Esophagus muscularis mucosa (tissue), 4 donors: ENCODE measurements at places on chromosomes 4 and X. TPM values are rescaled to one million over a fixed set of nuclear protein-coding genes. Genes with fewer than 3 reads are reported as not detected.

CLDN34 gene
- total RNA-seq = 0.66 TPM

PCDH7 gene
- 221 TPM for total RNA-seq

RHOXF2B gene
- total RNA-seq = not detected

CT45A5 gene
- total RNA-seq = not detected

GRCh38 chr4:121721700-121722099 lies 24.9 kb upstream of the ANXA5 start:
- no peak overlapping the region for H3K27ac ChIP-seq
- H3K4me1 ChIP-seq = no peaks in the 10 kb centered on the region
- no peaks in the 10 kb centered on the region for H3K36me3 ChIP-seq
- H3K27me3 ChIP-seq = no peaks in the 10 kb centered on the region
- H3K4me3 ChIP-seq = no peak overlapping the region

- H3K27ac ChIP-seq = no peak overlapping the region
- no peaks in the 10 kb centered on the region for H3K36me3 ChIP-seq
- no peak overlapping the region for H3K4me3 ChIP-seq
- no peak for DNase-seq
- no peaks in the 10 kb centered on the region for H3K27me3 ChIP-seq
- H3K4me1 ChIP-seq = no peaks in the 10 kb centered on the region
These were observed 498.0 kb upstream of the BOD1L1 start for GRCh38 chr4:14125375-14126129.

DNA sequence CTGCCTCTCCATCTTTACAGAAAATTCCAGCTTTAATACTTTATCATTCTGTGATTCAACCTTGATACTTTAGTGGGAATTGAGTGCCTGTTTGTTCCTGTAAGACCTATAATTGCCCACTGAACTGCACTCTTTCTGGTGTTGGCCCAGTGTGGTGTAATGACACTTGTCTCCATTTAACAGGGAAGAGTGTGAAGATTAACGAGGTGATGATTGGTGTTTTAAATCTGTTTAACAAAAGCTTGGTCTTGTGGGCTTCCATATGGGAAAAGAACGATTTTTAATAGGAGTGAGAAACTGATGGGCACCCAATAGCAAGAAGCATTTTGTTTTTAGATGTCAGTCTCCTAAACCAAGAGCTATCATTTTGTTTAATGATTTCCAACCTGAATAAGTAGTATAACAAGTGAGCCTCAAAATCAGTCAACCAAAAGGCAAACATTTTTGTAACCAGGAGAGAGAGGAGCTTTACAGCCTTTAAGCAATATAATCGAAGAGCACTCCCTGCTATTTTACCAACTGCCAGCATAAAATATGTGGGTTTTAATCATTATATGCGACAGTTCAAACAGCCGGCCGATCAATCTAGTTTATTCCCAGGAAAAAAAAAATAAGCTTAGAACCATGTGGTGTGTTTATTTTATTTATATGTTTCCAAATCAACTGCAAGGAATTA lies 50.2 kb downstream of the SUPT20HL1 start:
- no peak overlapping the region for H3K27ac ChIP-seq
- no peaks in the 10 kb centered on the region for H3K36me3 ChIP-seq
- DNase-seq = no peak
- no peaks in the 10 kb centered on the region for H3K27me3 ChIP-seq

- no peak overlapping the region for H3K27ac ChIP-seq
- H3K27me3 ChIP-seq = no peaks in the 10 kb centered on the region
- DNase-seq = no peak
- no peaks in the 10 kb centered on the region for H3K36me3 ChIP-seq
- no peaks in the 10 kb centered on the region for H3K4me1 ChIP-seq
These were observed 20.5 kb downstream of the MND1 start for GRCh38 chr4:153365003-153365402.

- no peak overlapping the region for H3K27ac ChIP-seq
- DNase-seq = no peak
- H3K4me1 ChIP-seq = no peaks in the 10 kb centered on the region
- no peak overlapping the region for H3K4me3 ChIP-seq
- no peaks in the 10 kb centered on the region for H3K36me3 ChIP-seq
These were observed 19.7 kb upstream of the PRPS2 start for GRCh38 chrX:12771445-12772069.

- H3K4me1 ChIP-seq = no peaks in the 10 kb centered on the region
- no peak overlapping the region for H3K27ac ChIP-seq
- no peaks in the 10 kb centered on the region for H3K36me3 ChIP-seq
- no peaks in the 10 kb centered on the region for H3K27me3 ChIP-seq
- no peak for DNase-seq
These were observed 993.6 kb downstream of the ADGRL3 start for GRCh38 chr4:62193761-62194160.

GRCh38 chrX:2654436-2655340 lies 36.4 kb upstream of the CD99 start:
- H3K27me3 ChIP-seq = no peaks in the 10 kb centered on the region
- no peaks in the 10 kb centered on the region for H3K36me3 ChIP-seq
- no peak for DNase-seq
- H3K4me3 ChIP-seq = no peak overlapping the region

GRCh38 chrX:44843318-44843702 lies 511 bp upstream of the DUSP21 start:
- H3K4me1 ChIP-seq = no peaks in the 10 kb centered on the region
- no peaks in the 10 kb centered on the region for H3K27me3 ChIP-seq
- no peak overlapping the region for H3K27ac ChIP-seq
- no peak overlapping the region for H3K4me3 ChIP-seq

GRCh38 chrX:150508451-150509367 lies 59.7 kb upstream of the MTM1 start:
- peaks cover 27% of the 10 kb centered on the region for H3K4me1 ChIP-seq
- H3K4me3 ChIP-seq = peak overlapping the region; percentile 1
- no peak for DNase-seq
- H3K36me3 ChIP-seq = no peaks in the 10 kb centered on the region
- no peaks in the 10 kb centered on the region for H3K27me3 ChIP-seq

GRCh38 chr4:15188605-15189539 lies 186.6 kb downstream of the CPEB2 start:
- H3K27me3 ChIP-seq = no peaks in the 10 kb centered on the region
- no peaks in the 10 kb centered on the region for H3K36me3 ChIP-seq
- H3K4me3 ChIP-seq = no peak overlapping the region
